ENCODE measurements at places on chromosomes 13 and 19.

DNA sequence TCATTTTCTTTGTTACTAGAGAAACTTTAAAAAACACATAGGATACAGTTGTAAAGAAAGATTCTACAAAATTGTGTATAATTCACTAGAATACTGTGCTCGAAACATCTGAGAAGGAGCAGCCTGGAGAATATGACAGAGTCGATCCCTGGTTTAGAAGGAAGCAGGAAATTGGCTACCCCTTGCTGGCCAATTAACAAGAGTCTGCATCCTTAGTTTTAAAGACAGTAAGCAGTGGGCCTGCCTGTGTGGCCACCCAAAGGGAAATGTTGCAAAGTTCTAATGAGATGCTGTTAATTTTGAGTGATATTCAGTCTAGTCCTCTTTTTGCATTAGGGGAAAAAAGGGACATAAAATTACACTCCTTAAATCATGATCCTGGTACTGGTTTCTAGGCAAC is 988.6 kb downstream of the PCDH17 start:
- DNase-seq, result no peak

DNA sequence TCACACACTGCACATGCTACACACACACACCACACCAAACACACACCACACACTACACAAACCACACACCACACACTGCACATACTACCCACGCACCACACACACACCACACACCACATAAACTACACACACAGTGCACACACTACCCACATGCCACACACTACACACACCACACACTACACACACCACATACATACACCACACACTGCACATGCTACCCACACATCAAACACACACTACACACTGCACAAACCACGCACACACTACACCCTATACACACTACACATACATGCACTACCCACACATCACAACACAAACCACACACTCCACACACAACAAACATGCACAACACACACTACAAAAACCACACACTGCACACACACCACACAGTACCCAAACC is 6.0 kb downstream of the MAG start:
- DNase-seq, result no peak

GRCh38 chr13:32370805-32371204 is 55.5 kb downstream of the BRCA2 start:
- DNase-seq, result no peak

DNA sequence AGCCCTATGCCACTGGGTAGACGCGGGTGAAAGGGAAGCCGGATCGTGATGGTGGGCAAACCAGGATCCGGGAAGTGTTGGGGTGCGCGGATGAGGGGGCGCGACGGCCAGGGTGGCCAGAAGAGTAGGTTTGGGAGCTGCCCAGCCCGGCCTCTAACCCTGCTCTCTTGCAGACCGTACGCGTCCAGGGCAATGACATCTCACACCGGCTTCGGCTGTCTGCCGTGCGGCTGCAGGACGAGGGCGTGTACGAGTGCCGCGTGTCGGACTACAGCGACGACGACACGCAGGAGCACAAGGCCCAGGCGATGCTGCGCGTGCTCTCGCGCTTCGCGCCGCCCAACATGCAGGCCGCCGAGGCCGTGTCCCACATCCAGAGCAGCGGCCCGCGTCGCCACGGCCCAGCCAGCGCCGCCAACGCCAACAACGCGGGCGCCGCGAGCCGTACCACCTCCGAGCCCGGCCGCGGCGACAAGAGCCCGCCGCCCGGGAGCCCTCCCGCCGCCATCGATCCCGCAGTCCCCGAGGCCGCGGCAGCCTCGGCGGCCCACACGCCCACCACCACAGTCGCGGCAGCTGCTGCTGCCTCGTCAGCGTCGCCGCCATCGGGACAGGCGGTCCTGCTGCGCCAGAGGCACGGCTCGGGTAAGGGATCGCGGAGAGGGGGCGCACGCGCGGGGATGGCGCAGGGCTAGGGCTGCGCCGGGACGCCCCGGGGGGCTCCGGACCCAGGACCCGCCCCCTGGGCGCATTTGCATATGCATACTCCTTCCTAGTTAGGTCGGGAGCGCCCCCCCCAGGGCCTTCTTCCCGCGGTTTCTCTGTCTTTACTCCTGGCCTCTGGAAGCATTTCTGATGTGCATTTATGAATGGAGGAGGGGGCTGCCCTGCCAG is 4.1 kb downstream of the VSTM2B start:
- no peak for DNase-seq

DNA sequence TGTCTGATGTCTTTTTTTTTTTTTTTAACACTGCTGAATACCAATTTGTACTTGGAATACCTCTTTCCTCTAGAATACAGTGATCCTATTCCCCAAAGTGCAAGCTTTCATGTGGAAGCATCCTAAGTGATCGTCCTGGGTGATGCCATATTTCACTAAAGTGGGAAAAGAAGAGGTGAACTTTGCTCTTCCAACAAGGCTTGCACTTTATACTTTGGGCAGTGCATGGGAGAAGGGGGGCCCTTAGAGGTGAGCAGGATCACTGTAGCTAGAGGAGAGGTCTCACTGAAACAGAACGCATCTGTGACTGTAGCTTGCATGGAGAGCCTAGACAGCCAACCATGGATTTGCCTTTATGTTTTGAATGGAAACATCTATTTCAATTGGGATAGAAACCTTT is 173.8 kb downstream of the STK24 start:
- DNase-seq, result no peak

DNA sequence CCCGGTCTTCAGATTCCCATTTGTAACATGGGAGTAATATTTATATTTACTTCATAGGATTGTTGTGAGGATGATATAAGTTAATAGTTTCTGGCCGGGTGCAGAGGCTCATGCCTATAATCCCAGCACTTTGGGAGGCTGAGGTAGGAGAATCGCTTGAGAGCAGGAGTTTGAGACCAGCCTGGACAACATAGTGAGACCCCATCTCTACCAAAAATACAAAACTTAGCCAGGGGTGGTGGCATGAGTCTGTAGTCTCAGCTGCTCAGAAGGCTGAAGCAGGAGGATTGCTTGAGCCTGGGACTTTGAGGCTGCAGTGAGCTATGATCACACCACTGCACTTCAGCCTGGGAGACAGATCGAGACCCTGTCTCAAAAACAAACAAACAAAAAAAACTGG is 11.2 kb downstream of the CATSPERG start:
- no peak for DNase-seq

DNA sequence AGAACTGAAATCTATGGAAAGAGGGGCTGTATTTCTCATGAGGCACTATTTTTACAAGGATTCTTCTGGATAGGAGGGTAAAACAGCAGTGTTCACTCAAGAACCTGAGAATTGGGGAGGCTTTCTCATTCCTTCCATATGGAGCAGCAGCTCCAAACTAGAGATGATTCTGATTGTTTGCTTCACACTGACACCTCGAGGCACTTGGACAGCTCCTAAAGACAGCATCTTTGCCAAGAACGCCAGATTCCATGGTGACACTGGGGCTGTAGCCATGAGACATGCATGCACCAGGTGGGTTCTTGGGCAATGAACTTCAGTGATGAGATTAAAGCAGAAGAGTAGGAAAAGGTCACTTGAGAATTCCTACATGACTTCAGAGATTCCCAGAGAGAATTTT is 361.5 kb upstream of the HTR2A start:
- no peak for DNase-seq

GRCh38 chr13:112692104-112692503 is 2.3 kb downstream of the ATP11A start:
- no peak for DNase-seq

GRCh38 chr19:47470447-47471195 is 1.1 kb downstream of the SLC8A2 start:
- DNase-seq, result no peak

DNA sequence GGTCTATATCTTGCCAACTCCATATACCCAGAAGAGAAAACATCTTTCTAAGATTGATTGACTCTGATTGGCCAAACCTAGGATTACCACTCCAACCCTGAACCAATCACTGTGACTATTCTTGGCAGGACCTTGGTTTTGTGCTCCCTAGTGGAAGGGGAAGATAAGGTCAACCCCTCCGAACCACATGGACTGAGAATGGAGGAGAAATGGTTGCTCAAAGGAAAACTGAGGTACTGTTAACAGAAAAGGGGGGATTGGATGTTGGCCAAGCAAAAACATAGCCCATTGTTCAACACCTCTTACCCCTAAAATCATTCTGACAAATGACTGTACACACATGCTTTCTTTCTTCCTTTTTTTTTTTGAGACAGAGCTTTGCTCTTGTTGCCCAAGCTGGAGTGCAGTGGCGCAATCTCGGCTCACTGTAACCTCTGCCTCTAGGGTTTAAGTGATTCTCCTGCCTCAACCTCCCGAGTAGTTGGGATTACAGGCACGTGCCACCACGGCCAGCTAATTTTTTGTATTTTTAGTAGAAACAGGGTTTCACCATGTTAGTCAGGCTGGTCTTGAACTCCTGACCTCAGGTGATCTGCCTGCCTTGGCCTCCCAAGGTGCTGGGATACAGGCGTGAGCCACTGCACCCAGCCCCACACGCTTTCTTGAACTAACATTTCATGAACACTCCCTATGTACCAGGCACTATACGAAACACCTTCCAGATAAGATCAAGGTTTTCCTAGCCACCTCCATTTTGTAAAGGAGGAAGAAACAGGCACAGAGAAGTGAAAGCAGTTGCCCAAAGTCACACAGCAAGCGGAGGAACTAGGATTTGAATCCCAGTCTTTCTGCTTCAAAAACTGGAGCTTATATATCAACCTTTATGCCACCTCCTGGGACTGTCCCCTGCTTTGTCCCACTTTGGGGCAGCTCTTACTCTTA is 6.5 kb downstream of the MEIOSIN start:
- DNase-seq, result peak; percentile 12

DNA sequence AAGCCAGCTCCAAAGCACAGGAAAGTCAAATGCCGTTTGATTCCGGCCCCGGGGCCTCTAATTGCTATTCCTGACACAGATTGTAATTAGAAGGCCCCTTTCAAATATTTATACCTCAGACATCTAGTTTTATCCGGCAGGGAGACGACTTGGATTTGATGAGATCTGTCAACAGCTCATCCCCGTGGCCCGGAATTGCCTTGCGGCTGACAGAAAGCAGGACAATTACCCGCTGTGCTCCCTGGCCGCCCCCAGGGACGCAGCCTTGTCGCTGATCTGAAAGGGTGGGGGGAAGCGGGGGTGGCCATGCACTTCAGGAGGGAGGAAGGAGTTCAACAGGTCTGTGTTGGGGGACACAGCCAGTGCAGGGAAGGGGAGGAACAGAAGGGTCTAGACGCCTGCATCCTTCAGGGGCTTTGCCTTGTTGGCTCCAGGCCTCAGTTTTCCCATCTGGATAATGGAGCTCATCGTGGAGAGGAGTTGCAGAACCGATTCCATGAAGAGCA is 1.8 kb upstream of the SHD start:
- no peak for DNase-seq

- no peak for DNase-seq
Observed at GRCh38 chr19:6705931-6706632, 14.4 kb downstream of the C3 start.

DNA sequence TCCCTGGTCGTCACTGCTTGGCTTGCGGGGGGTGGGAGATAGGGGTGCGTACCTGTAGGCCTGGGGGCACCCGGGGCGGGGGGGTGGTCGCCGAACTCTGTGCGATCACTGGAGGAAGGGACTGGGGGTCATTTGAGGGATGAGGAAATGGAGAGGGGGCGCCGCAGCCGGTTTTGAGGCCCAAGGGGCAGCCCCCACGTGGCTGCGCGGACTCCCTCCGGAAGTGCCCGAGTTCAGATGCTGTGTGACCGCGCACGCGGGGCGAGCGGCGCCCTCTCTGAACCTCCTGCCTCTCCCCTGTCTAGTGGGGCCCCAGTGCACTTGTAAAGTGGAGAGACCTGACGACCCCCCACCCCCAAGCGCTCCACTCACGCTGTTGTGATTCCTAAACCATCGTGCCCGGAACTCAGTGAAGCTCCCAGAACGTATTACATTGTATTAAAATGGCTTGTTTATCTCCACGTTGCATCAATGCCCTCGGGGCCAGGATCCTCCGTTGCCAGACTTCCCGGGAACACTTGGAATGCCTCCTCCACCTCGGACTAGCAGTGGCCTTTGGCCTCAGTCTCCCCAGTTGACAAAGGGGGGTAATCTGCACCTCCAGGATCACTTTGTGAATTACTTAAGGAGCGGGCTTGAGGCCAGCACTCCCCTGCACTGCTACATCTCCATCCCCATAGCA is 3.0 kb upstream of the NANOS3 start:
- no peak for DNase-seq

- DNase-seq, result peak; percentile 54
Observed at GRCh38 chr19:2546128-2547032, 70.5 kb downstream of the GADD45B start.

DNA sequence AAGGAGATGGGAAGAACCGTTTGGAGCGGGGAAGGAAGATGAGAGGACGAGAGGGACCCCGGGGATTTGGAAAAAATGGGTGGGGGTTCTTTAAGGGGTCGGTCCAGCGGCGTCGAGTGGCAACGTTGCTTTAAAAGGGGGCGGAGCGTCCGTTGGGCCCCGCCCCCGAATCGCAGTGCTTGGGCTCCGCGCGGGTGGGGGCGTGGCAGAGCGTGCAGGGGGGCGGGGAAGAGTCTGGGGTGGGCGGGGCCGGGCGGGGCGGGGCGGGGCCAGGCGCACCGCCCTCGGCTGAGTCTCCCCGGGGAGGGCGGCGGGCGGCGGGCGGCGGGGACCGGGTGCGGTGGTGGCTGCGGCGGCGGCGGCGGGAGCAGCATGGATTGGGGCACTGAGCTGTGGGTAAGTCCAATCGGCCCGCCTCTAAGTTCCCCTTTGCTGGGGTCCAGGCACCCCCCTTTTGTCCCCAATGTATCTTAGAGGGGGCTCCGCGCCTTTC is at the start of gene TRIP10:
TRIP10 (plus strand) TSS at position 291 of the 493 bp plus-strand sequence; CDS start at position 373, 82 bp downstream.
- DNase-seq, result no peak

DNA sequence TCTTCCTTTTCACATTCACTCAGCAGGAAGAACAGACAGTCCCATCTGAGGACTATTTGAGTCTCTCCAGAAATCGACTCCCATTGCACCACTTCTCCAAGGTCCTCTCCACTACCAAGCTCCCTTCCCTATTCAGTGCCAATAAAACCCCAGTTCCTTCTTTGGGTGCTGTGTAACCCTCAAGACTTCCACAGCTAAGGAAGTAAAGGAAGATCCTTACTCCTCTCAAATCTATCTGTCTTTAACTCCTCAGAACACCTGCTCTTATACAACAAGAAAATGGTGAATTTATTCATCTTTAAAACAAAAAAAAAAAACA is 29.2 kb upstream of the TM9SF2 start:
- no peak for DNase-seq

DNA sequence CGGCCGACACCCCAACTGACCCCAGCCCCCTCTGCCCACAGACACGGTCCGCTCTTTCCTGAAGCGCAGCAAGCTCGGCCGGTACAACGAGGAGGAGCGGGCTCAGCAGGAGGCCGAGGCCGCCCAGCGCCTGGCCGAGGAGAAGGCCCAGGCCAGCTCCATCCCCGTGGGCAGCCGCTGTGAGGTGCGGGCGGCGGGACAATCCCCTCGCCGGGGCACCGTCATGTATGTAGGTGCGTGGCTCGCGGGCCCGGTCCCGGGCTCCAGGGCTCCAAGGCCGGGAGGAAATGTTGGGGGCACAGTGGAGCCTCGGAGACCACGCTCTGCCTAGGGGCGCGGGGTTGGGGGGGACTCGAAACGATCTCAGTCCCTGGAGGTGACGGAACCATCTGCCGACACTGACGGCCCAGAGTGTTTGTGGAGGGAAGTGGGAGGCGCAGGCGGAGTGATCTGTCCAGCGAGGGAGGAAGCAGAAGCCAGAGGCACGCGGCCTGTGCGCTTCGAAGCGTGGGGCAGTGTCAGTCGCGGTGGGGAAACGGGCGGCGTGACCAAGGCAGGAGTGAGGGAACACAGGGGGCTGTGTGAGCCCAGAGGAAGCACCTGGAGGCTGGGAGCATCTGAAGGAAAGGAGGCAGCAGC is 6.3 kb downstream of the TBCB start:
- no peak for DNase-seq

All from GF-D8 (cell line).